Esophagus muscularis mucosa (tissue), 4 donors: ENCODE measurements at places on chromosomes 12 and 14. TPM values are rescaled to one million over a fixed set of nuclear protein-coding genes. Genes with fewer than 3 reads are reported as not detected.

GRCh38 chr14:73125746-73126145, 10.6 kb upstream of the PSEN1 start:
- DNase-seq, result no peak

GRCh38 chr12:39235990-39236767, 206.7 kb downstream of the KIF21A start:
- DNase-seq, result no peak

GRCh38 chr12:28227251-28227650, 37.0 kb downstream of the CCDC91 start:
- DNase-seq, result no peak

GRCh38 chr12:94222351-94223084, 74.1 kb downstream of the PLXNC1 start:
- DNase-seq, result peak; percentile 42

GRCh38 chr14:24325963-24326362, 8.9 kb downstream of the ADCY4 start:
- DNase-seq, result no peak

DNA sequence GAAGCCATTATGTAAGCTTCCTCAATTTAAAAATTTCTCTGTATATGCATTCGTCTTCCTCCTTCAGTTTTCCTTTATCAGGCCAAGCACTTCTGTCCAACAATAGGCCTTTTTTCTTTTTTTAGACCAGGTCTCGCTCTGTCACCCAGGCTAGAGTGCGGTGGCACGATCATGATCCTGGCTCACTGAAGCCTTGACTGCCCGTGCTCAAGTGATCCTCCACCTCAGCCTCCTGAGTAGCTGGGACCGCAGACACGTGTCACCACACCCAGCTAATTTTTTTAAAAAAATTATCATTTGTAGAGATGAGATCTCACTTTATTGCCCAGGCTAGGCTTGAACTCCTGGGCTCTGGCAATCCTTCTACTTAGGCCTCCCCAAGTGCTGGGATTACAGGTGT, 25.8 kb downstream of the TAOK3 start:
- DNase-seq, result no peak

DNA sequence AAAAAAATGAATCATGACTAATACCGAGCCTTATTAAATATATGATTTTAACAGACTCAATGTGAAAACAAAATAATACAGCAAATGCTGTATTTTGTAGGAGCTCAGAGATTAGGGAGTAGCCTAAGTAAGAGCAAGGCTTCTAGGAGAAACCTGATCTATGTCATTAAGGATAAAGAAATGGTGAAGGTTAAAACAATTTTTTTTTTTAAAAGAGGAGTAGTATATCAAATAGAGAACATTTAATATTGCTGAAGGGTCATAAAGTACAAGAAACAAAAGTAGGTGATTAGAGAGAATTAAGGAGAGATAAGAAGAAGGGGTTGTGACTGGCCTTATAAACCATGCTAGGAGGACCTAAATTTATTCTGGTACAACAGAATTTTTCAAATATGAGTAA, 39.1 kb downstream of the PPP1R12A start:
- DNase-seq, result no peak

GRCh38 chr12:118052324-118053070, 8.5 kb downstream of the WSB2 start:
- DNase-seq, result no peak

DNA sequence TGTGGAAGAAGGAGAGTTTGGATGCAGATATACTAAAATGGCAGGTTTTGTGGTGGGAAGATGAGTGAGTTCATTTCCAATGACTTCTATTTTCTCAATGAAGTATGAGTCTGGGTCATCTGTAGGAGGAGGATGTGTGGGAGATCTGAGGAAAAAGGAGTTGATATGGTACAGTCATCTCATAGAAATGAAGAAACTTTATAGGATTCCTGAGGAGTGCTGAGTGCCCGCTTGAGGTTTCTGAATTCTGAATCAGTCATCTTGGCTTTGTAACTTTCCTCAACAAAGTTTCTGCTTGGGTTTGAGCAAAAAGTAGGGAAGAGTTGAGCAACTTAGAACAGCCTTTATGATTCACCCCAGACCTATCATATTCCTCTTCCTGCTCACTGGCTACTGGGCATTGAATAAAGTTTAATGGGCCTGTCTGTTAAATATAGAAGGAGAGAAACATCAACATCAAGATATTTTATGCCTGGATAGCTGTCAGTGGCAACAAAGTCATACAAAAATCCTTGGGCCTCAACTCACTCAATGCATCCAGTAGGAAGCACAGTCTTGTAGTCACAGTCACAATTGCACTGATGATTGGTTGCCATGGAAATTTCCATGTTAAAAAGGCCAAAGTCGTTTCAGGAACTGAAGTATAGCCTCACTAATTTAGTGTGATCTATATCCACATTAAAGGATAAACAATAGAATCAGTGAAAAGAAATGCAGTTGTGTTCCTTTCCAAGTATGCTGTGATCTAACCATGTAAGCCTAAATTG, 284.7 kb downstream of the DUSP6 start:
- peak; percentile 31 for DNase-seq

DNA sequence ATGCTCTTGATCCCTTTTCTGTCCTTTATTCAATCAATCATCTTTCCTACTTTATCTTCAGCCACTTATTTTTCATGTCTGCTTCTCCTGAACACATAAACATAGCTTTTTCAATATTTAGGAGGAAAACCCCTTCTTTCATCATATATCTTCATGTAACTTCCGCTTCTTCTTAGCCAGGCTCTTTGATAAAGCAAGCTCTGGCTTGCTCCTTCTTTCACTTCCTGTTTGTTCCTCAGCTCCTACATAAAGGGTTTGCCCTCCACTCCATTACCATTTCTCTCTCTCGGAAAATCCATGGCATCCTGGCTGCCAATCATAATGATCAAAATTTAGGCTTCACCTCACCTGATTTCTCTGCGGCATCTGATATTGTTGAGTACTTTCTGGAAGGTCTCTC, 33.7 kb upstream of the HELB start:
- no peak for DNase-seq

- no peak for DNase-seq
Measured at GRCh38 chr12:21852251-21852650, 77.7 kb upstream of the KCNJ8 start.

DNA sequence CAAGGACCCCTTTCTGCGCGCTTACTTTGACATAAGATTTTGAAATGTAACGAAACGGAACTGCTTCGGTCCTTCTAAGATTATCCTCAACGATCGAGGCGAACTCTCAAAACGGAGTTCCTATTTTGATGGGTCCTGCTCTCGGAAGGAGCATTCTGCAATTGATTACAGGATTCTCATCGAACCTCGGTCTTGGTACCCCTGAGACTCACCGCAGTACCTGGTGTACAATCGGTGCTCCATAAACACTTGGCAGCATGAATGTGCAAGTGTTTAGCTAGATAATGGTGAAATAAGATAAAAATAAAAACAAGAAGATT, 530 bp upstream of the NEMF start:
- no peak for DNase-seq

GRCh38 chr14:96953087-96953874, 156.1 kb downstream of the VRK1 start:
- no peak for DNase-seq

DNA sequence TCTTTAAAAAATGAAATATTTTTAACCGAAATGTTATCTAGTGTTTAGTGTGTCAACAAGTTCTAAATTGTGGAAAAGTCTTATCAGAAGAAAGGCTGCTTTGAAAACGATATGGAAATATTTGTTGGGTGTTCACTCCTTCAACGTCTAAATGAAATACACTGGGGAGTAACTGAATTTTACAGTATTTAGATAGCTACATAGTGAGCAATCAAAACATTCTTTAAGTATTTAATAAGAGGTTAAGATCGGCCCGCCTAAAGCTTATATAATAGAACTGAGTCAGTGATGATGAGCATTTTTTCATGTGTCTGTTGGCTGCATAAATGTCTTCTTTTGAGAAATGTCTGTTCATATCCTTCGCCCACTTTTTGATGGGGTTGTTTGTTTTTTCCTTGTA, 228.3 kb downstream of the RAD51B start:
- DNase-seq, result no peak

- no peak for DNase-seq
Measured at GRCh38 chr14:50633954-50634353, 34.2 kb downstream of the SAV1 start.

DNA sequence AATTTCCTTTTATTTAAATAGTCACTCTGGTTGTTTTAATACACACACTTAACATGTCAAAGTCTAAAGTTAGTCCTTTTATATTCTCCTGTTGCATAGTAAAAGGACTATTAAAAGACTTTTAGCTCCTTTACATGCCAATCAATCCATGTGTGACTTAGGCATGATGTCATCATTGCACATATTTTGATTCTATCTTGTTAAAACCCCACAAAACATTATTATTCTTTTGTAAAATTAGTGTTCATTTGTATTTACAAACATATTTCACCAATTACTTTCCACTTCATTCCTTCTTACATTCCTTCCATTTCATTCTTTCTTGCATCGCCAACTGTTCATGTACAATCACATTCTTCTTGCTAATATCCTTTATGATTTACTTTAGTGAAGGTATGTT, 39.6 kb downstream of the TC2N start:
- no peak for DNase-seq

DNA sequence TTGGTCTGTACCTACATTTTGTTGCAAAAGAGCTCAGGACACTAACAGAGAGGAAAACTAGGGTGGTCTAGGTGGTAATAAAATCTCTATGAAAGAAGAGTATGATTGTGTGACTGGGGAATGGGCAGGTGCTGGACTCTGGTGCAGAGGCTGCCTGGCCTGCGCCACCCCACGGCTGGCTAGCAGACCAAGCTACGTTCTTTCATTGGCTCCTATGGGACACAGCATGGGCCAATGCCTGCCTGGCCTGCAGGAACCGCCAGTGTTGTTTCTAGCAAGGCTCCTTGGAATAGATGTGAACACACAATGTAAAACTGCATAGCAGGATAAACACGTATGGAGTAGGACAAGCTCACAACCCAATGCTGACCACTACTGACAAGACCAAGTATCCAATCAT, 51.7 kb upstream of the CORO1C start:
- no peak for DNase-seq

DNA sequence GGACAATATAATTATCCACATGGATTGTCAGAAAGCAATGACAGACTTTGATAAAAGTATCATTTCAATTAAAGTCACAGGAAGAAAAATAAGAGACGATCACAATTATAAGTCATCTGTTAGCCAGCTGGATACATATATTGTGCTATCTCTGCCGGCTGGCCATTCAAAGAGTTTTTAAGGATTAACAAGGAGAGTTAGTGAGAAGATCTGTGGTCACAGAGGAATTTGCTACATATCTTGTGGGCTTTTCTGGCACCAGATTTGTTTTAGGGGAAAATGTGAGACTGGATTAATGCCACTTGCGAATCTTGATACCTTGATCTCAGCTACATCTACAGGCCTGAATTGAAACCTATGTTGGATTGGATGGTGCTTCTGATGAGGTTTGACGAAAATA, 90.9 kb upstream of the MANSC4 start:
- no peak for DNase-seq

DNA sequence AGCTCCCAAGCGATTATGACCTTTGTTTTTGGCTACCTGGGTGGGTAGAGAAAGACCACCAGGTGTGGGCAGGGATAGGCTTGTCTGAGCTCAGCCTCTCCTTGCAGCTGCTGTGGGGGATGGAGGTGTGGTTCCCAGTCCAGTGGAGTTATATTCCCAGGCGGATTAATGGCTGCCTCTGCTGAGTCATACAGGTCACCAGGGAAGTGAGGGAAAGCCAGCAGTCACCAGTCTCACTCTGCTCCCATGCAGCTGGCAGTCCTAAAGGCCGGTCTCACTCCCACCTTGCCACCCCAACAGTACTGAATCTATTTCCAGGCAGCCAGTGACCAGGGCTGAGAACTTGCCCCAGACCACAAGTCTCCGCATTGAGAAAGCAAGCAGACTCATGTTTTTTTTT, 399.2 kb downstream of the VRK1 start:
- no peak for DNase-seq

- DNase-seq, result no peak
Measured at GRCh38 chr12:92121826-92122225, 23.8 kb downstream of the BTG1 start.

DNA sequence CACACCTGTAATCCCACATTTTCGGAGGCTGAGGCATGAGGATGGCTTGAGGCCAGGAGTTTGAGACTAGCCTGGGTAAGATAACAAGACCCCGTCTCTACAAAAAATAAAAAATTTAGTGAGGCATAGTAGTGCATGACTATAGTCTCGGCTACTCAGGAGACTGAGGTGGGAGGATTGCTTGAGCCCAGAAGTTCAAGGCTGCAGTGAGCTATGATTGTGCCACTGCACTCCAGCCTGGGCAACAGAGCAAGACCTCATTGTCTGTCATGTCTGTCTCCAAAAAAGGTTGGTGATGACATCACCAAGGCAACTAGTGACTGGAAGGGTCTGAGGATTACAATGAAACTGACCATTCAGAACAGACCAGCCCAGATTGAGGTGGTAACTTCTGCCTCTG, 83.5 kb upstream of the COCH start:
- no peak for DNase-seq

- no peak for DNase-seq
Measured at GRCh38 chr12:110282300-110282860, 1.3 kb downstream of the ATP2A2 start.

- no peak for DNase-seq
Measured at GRCh38 chr12:13631873-13632272, 349.5 kb downstream of the GRIN2B start.

GRCh38 chr14:23539248-23540140, 12.1 kb downstream of the ZFHX2 start:
- DNase-seq, result no peak

DNA sequence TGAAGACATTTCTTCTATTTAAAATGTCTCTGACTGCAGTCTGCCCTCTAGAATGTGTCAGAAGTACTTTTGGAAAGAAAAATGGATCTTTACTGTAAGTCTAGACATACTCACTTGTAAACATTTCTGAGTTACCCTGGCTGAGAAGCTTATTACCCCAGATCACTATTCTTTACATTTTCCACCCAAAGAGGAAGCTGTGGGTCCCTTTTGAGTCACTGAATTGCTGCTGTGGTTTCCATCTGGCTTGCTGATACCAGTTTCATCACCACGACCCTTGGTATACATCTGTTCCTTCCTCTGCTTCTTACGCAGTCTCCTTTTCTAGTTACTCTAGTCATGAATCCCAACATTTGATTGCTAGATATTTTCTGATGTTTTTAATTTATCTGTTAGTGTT, 20.2 kb upstream of the CLEC4D start:
- DNase-seq, result no peak

DNA sequence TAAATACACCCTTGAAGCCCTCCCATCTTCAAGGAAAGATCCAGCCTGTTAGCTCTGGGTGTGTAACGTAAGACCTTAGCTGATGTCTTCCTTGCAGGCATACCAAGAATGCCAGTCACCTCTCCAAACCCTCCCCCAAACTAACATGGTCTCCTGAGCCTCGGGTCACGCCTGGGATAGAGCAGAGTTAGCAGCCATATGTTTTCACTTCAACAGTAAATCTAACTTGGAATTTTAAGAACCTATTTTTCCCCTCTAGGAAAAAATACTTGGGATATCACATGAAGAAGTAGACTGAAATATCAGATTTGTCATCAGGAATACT, 27.9 kb downstream of the BCL2L14 start:
- no peak for DNase-seq

GRCh38 chr12:123150275-123150743, 581 bp downstream of the PITPNM2 start:
- no peak for DNase-seq

INSM2 gene
- total RNA-seq, result not detected

C14orf180 gene
- total RNA-seq, result not detected

TAS2R31 gene
- total RNA-seq, result 2.3 TPM

CIDEB gene
- 9.5 TPM for total RNA-seq

LYZ gene
- 95.3 TPM for total RNA-seq

MGAT4C gene
- 0.34 TPM for total RNA-seq

CCDC197 gene
- total RNA-seq, result not detected

MIPOL1 gene
- total RNA-seq, result 11.4 TPM

ACVRL1 gene
- total RNA-seq, result 124 TPM

PGF gene
- 16.7 TPM for total RNA-seq

PLXNC1 gene
- total RNA-seq, result 4.0 TPM
